T-cell (primary cell): ENCODE measurements at places on chromosomes 1 and 21.
A peak's percentile ranks its signal among the peaks of the same experiment; 100 is the strongest.

DNA sequence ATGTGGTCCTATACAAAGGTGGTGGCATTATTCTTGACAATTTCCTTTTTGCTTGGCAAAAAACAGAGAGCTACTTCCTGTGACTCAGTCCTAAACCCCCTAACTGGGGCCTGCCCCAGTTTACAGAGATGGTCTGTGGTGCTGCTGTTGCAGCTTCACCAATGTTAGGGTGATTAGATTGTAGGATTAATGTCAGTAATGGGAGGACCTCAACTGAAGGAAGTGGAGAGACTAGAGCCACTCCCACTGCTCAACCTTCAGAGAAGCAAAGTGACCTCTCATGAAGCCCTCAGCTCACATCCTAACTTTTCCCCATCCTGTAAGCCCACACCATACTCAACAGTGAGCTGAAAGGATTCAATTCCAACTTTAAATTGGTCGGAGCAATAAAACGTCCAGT is 3.6 kb downstream of the S100A6 start:
- peak; percentile 31 for DNase-seq

- DNase-seq: no peak
Measured at GRCh38 chr1:22177354-22178003, 34.6 kb upstream of the WNT4 start.

DNA sequence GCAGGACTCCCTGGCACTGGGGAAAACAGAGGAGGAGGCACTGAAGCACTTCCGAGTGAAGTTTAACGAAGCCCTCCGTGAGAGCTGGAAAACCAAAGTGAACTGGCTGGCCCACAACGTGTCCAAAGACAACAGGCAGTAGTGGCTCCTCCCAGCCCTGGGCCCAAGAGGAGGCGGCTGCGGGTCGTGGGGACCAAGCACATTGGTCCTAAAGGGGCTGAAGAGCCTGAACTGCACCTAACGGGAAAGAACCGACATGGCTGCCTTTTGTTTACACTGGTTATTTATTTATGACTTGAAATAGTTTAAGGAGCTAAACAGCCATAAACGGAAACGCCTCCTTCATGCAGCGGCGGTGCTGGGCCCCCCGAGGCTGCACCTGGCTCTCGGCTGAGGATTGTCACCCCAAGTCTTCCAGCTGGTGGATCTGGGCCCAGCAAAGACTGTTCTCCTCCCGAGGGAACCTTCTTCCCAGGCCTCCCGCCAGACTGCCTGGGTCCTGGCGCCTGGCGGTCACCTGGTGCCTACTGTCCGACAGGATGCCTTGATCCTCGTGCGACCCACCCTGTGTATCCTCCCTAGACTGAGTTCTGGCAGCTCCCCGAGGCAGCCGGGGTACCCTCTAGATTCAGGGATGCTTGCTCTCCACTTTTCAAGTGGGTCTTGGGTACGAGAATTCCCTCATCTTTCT is 75.5 kb downstream of the PIK3CD start:
- DNase-seq: no peak

DNA sequence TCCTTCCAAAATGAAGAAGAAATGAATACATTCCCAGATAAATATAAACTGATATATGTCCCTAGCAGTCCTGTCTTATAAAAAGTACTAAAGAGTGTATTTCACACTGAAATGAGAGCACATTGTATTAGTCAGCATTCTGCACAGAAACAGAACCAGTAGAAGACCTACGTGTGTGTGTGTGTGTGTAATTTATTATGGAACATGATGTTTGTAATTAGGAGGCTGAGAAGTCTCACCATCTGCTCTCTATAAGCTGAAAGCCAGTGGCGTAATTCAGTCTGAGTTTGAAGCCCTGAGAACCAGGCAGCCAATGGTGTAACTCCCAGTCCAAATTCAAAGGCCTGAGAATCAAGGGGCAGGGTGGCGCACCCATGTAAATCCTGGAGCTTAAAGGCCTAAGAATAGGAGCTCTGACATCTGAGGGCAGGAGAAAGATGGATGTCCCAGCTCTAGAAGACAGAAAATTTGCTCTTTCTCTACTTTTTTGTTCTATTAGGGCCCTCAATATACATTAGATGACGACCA is 146.5 kb upstream of the LYPLAL1 start:
- no peak for DNase-seq

- no peak for DNase-seq
Measured at GRCh38 chr1:205583461-205584130, 48.2 kb downstream of the ELK4 start.

DNA sequence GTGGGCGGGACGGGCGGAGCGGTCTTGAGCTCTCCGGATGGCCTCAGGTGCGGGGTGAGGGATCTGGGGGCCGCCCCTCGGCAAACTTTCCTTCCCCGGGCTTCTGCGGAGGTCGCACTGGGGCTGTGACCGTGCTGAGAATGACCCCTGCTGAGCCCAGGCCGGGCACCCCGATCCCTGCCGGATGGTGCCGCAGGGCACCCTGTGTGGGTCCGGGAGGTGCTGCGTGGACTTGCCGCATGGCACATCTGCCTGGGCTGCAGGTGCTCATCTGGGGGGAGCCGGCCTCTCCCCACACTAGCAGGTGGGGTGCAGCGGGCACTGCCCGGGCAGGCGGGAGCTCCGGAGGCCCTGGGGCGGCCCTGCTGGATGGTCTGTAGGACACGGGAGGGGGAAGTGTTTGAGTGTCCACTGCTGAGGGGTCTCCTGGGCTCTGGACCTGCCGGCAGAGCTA is 31.8 kb upstream of the PEX10 start:
- DNase-seq: no peak

- DNase-seq: no peak
Measured at GRCh38 chr1:40003156-40004093, 37.1 kb upstream of the CAP1 start.

DNA sequence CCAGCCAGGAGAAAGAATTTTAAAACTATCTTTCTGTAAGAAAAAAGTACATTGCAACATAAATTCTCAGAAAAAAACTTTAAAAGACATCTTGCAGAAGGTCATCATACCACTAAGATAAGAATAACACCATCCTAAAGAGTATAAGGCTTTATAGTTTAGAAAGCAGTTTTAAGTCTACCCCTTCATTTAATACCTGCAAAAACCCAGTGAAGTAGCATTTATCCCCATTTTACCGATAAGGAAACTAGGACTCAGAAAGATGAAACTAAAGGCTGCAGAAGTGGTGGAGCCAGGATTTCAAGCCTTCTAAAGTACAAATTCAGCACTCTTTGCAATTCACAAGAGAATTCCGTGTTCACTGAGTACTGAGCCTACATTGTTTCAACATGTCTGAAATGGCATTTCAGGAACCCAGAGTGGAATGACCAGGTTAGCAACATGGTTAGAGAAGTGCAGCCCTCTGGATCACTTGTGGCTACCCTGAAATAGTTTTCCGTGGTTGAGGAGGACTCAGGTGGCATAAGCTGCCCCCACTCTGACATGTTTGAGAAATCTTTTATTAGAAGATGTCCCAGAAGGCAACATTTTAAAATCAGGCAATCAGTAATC is 6.7 kb downstream of the MYCL start:
- no peak for DNase-seq

DNA sequence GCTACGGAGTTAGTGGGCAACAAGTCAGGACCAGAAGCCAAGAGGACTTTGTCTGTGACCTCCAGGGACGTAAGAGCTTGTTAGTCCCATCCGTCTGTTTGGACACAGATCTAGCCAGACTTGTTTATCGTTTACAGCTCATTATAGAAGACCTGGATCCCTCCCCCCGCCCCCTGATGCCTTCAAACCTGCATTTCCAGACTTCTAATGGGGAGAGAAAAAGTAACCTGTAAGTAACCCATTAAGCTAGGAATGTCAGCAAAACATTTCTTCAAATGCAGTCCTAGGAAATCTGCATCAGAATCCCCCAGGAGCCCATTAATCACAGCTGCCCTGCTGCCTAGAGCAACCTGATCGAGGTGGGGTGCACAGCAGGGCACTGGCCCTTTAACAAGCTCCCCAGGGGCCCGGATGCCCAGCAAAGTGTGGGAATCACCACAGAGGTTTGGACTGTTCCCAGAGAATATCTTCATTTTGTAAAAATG is 1.4 kb upstream of the MAD2L2 start:
- DNase-seq: no peak

GRCh38 chr1:18041685-18042355 is 65.8 kb upstream of the IGSF21 start:
- no peak for DNase-seq

DNA sequence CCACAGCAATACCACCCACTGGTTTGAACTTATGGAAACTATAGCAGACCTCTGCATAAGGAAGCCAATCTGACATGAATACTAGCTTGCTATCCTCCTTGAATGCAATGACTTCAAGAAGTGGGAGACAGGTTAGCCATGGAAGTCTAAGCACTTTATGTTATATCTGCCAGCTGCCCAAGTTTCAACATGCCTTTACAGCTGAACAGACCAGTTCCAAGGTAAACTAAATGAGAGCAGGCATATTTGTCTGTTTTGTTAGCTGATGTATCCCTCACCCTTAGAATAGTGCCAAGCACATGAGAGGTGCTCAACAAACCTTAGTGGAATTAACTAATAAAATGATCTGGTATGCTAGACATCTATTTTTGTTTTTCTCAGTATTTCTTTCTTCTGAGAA is 65.1 kb downstream of the ALG14 start:
- DNase-seq: no peak

GRCh38 chr1:68147534-68148171 is 84.7 kb downstream of the WLS start:
- no peak for DNase-seq

- peak; percentile 88 for DNase-seq
Measured at GRCh38 chr1:203327684-203328457, 22.6 kb downstream of the BTG2 start.

DNA sequence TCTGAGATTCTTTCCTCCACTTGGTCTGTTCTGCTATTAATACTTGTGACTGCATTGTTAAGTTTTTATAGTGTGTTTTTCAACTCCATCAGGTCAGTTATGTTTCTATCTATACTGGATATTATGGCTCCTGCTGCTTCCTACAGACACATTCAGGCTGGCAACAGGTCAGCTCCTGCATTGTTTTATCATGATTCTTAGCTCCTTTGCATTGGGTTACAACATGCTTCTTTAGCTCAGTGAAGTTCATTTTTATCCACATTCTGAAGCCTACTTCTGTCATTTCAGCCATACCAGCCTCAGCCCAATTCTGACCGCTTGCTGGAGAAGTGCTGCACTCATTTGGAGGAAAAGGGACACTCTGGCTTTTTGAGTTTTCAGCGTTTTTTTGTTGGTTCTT is 37.3 kb upstream of the F3 start:
- DNase-seq: no peak

- DNase-seq: no peak
Measured at GRCh38 chr21:35996217-35996616, 64.1 kb downstream of the SETD4 start.

DNA sequence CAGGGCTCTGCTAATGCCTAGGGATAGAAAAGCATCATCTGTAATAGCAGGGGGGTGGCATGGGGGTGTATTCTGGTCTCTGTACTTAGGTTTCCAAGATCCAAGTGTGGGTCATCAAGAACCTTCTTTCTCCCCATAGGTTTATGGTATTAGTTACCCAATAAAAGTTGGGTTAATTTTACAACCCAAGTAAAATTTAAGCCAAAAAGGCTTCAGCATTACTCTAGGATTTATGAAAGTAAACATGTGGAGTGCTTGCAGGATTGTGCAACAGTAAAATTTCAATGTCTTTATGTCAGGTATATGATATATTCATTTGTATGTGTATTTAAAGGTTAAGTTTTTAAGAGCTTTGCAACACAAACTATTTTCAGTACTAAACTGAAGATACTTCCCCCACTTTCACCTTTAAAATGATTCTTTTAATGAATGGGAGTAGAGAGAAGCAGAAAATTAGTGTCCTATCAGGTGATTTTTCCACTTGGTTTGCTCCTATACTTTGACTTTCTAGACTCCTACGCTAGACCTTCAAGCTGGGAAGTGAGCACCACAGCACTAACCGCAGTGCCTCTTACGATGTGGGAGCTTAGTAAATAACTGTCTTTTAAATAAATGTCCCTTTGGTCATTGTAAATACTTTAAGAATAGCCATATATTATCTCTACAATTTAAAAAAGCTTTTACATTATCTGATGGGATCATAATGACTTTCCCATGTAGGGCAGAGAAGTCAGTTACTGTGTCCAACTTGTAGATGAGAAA is 67.8 kb upstream of the UBE2U start:
- DNase-seq: no peak

- no peak for DNase-seq
Measured at GRCh38 chr1:29210278-29211085, 20.3 kb downstream of the MECR start.

- no peak for DNase-seq
Measured at GRCh38 chr1:2989976-2990375, 31.3 kb upstream of the ACTRT2 start.

- no peak for DNase-seq
Measured at GRCh38 chr21:31803039-31804007, 69.5 kb upstream of the HUNK start.

DNA sequence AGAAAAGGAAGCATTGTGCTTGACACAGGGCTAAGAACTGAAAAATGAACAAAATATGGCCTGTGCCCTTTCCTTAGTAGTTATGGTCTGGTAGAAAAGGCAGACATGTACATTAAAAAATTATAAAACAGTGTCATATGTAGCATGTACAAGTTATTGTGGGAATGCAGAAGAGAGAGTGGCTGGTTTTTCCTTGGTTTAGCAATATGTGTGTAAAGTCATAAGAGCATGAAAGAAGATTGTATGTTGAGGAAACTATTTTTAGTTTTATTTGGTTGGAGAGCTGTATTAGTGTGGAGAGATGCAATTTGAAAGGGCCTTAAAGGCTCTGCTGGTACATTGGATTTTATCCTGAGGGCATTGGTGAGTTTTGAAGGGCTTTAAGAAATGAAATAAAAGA is 145.8 kb downstream of the PDE4B start:
- DNase-seq: no peak

GRCh38 chr1:92838519-92838918 is 6.7 kb downstream of the RPL5 start:
- DNase-seq: no peak

- DNase-seq: no peak
Measured at GRCh38 chr1:116104667-116105066, 6.5 kb upstream of the MAB21L3 start.
